ENCODE measurements at places on chromosomes 7 and 10.

GRCh38 chr10:124892031-124892430 is 49.9 kb upstream of the ZRANB1 start:
- DNase-seq = no peak

GRCh38 chr10:128498746-128499145 is 372.5 kb upstream of the MKI67 start:
- no peak for DNase-seq

- no peak for DNase-seq
These were observed 482.6 kb upstream of the SEMA3A start for GRCh38 chr7:84677117-84677732.

DNA sequence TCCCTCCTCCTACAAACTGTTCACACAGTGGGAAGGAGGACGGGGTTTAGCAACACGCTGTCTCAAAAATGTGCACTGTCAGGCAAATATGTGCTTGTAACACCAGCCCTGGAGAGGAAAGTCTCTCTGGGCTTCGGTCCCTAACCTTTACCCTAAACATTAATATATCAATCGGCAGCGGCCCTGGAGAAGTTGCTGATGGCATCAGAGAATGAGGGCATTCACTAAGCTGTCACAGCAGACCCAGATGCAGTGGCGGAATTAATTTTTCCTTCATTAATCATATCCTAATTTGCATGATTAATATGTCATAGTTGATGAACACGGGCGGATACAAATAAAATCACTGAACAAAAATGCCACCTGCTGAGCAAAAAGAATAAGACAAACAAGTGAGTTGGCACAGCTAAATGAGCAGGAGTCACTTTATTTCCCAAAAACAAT is 45.2 kb upstream of the INSIG1 start:
- DNase-seq = no peak

DNA sequence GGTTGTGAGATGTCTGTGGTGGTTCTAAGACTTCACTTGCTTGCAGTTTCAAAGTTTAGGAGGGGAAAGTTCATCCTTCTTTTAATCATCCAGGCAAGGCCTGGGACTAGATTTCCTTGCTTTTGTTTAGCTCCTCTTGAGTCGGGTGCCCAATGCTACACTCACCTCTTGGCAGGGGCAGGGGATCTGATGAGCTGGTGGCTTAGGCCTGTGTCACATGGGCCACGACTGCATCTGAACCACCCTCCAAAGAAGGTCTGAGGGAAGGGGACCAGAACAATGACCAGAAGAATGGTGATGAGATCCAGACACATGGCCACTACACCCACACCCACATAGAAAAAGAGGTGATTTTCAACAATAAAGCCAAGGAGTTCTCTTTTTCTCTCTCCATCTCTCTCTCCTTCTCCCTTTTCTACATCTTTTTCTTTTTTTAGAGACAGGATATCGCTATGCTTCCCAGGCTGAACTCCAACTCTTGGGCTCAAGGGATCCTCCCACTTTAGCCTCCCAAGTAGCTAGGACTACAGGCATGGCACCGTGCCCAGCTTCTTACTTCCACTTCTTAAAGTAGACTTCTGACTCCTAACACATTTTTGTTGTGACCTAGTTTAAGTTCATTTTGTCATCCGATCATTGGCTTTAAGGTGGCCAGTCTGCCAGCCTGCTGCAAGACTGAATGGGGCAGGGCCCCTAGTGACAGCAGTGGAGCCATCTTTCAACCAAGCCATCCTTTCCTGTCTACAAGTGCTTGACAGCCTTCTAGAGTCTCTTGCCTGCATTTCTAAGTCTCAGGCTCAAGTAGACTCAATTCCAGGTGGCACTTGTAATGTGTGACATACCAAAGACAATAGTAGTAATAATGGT is 350.9 kb downstream of the RNLS start:
- DNase-seq = no peak

GRCh38 chr10:67487199-67487598 is 208.8 kb downstream of the CTNNA3 start:
- no peak for DNase-seq

- DNase-seq = no peak
These were observed 174.7 kb upstream of the TCF7L2 start for GRCh38 chr10:112775381-112775780.

GRCh38 chr7:131552053-131552452 is 4.4 kb downstream of the PODXL start:
- no peak for DNase-seq

DNA sequence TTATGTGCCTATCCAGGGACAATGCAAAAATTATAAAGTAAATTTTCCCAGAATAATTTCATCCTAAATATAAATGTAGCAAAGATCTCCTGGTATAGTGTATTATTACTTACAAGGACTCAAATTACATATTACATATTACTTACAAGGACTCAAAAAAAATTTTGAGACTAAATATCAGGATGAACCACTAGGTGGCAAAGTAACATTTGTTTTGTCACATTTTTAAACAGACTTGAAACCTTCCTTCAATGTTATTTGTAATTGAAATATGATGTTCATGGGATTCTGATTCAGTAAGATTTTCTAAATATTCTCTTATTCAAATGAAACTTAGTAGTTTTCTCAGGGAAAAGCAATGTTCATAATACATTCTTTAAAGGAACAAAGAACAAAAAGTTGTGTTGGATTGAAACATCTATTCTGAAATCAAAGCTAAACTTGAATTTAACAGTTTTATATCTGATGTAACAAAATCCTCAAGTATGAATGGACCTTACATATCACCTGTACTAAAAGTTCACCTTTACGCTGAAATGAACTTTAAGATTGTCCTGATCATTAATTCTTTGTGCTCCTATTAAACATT is 74.3 kb upstream of the GNAI1 start:
- no peak for DNase-seq

DNA sequence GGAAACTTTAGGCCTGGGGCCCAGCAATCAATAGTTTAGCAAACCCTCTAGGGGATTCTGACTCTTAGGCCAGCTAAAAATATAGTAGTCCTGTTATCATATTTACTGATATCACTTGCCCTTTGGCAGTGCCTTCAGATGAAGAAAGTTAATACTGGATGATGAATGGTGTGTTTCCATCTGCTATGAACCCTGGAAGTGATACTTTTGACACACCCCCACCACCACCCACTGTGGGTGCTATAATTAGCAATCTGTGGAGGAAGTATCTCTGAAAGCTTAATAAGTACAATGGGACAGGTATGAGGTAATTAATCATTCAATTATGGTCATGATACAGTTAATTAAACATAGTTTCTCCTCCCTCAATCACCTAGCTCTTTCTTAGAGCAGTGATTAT is 90.4 kb upstream of the LRRTM3 start:
- no peak for DNase-seq

- DNase-seq = no peak
These were observed 141.1 kb upstream of the PCBD1 start for GRCh38 chr10:71029411-71029892.

- DNase-seq = no peak
These were observed 18.2 kb upstream of the HECTD2 start for GRCh38 chr10:91391920-91392319.

DNA sequence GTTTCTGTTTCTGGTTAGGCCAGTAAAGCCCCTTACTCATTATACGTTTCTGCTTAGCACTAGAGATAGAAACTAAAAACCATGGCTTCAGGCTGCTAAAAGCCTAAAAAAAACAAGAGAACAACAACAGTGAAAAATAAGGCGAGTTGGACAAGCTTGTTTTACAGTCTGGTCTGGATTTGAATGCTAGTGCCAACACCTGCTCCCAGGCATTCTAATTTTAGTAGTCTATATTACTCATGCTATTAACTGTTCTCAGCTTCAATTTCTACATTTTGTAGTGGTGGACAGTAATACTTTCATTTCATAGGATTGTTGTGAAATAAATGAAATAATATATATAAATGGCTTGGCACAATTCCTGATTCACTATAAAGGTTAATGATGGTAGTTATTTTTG is 108.5 kb downstream of the HBP1 start:
- DNase-seq = no peak

GRCh38 chr7:139936760-139937310 is 107.8 kb downstream of the TBXAS1 start:
- DNase-seq = no peak

Measured in stimulated activated CD4-positive, alpha-beta T cell treated with anti-CD3 and anti-CD28 coated beads, Interleukin-1b, Interleukin-23, amount 100 ng/mL, for 24 hours (primary cell).